ENCODE measurements at places on chromosomes 2 and 18.

DNA sequence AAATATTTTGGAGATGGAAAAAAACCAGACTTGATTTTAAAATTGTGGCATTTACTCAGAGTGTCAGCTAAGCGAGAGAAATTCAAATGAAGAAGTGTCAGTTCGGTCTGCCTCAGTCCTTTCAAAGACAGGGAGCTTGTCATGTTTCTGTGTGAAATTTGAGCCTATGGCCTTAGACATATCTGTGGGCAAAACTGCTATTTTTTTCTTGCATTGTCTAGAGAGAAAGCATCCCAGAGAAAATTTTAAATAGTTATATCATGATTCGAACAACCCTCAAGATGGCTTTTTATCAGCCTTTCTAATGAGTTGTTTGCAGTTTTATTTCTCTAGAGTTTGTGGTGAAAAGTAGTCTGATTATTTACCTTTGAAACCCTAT lies 50.2 kb upstream of the KCNE4 start:
- no peak for DNase-seq

DNA sequence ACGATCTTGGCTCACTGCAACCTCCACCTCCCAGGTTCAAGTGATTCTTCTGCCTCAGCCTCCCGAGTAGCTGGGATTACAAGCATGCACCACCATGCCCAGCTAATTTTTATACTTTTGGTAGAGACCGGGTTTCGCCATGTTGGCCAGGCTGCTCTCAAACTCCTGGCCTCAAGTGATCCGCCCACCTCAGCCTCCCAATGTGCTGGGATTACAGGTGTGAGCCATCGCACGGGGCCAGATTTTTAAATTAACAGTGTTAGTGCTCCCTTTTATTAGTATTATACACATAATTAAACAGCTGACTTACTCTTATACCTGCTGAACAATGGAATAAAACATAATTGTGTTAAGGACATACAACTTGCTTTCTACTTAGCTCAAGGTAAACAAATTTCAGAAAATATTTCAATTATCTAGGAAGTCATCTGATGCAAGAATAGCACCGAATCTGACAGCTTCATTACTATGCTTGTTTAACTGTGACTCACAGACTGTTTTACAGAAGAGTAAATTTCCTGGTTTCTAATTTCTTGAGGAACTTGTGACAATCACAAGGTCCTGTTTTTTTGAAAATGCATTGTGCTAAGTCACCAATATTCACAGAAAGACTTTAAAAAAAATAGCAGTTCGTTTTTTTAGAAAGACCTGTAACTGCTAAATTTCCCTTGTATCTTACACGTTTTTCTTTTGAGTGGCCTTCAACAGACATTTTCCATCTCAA lies 51.2 kb downstream of the SPIRE1 start:
- no peak for DNase-seq

DNA sequence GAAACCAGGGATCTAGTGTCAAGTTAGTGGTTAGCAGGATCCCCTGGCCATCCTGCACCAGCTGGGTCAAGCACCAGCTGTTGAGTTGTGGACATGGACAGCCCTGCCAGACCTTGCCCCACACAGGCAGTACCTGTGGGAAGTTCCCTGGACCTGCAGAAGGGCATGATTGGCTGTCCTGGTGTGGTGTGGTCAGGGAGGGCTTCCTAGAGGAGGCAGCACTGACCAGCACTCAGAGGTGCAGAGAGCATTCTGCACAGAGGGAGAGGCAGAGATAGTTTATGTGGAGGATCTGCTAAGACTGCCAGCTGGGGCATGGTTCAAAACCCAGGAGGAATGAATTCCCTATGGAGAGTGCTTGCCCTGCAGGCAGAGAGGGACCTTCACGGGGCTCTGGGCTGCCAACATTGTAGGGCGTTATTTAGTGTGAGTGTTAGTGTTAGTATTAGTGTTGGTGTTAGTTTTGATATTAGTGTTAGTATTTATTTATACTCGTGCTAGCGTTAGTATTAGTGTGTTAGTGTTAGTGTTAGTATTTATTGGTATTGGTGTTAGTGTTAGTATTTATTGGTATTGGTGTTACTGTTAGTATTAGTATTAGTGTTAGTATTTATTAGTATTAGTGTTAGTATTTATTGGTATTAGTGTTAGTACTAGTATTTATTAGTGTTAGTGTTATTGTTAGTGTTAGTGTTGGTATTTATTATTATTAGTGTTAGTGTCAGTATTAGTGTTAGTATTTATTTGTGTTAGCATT lies 31.9 kb downstream of the TWIST2 start:
- DNase-seq, result no peak

DNA sequence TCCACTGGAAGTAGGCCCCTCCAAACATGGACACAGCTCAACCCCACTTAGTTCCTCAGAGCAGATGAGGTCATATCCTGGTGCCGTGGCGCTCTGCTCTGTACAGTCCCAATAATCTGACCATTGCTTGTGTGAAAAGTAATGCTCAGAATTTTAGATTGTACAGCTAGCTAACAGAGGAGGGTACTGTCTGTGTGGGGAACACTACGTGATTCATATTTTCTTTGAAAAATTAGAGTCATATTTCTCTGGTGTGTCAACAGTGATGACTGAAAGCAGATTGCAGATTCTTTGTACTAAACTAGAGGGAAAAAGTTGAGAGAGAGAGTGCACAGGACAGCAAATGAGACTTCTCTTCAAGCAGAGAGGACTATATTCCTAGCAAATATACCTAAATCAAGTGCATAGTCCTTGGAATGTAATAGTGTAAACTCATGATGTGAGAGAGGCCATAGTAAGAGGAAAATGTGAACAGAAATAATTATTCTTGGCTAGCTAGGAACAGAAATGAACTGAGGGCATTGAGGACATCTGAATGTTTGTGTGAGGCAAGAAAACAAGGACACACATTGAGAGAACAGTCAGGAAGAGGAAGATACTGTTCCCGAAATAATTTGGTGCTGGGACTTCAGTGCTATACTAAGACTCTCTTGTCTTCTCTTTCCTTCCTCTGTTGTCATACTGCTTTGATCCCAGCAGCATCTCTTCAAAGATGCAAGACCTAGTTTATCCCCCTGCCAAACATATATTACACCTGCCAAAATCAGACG lies 157.0 kb upstream of the RND3 start:
- peak; percentile 37 for DNase-seq

GRCh38 chr2:68230241-68231060 lies 21.9 kb downstream of the PPP3R1 start:
- no peak for DNase-seq

DNA sequence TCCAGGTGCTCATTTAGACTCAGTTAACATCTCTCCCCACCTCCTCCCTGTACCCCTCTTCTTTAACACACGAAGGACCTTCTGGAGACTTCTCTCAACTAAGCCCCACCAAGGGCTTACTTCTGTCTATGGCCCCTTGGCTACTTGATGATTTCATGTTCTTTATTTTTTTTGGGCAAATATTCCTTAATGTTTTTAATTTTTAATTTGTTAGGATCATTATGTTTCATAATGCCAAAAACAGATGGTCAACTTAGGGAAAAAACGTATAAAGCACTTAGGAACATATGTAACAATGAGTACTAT lies 25.9 kb downstream of the IL37 start:
- DNase-seq, result no peak

DNA sequence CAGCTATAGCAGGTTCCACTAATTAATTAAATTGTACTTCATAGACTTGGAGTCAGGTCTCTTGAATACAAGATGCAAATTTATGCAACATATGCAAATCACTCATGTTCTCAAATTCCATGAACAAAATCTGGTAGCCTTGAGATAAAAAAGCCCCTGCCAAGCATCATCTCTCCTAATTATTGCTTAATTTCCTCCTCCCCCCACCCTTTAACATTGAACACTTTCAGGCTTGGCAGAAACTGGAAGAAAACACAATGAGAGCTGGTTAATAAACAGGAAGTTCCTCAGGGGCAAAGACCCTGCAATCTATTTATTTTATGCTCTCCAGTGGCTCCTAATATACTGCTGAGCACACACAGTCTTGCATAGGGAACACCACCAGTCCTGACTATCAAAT lies 35.6 kb upstream of the ACVR1 start:
- DNase-seq, result no peak

DNA sequence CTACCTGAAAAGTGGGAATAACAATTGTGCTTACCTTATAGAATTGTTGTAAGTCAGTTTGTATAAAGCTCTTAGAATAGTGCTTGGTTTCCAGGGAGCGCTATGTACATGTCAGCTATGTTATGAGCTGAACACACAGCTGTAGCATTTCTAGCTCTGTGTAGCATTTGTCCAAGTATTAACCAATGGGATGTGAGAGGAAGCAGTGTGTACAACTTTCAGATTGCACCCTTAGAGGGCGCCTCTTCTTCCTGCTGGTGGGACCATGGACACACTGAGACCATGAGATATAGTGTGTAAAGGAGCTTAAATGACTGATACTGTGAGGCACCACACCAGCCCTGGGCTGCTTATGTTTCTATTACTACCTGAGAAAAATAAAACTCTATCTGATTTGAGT lies 380.2 kb downstream of the LNPK start:
- no peak for DNase-seq

DNA sequence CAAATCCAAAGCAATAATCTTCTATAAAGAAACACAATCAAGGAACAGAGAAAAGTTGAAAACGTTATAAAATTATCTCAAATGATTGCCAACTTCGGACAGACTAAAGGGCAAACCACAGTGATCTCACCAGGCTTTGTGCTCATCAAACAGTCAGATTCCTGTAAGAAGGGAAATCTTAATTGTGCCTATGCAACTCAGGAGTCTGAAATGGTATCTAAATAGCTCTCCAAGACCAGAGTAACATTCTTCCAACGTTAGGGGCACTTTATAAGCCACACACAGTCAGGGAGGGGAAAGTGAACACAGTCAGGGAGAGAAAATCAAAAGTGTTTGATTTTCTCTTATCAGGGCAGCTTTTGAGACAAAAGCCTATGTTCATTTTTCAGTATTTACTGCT lies 29.4 kb downstream of the PLEKHM3 start:
- DNase-seq, result no peak

- DNase-seq, result no peak
Measured at GRCh38 chr18:70671889-70672565, 383.2 kb downstream of the SOCS6 start.

GRCh38 chr18:44107187-44107586 lies 573.5 kb upstream of the SETBP1 start:
- DNase-seq, result no peak

- no peak for DNase-seq
Measured at GRCh38 chr2:176117823-176118371, 1.3 kb downstream of the HOXD10 start.

- no peak for DNase-seq
Measured at GRCh38 chr2:66457545-66457944, 22.6 kb downstream of the MEIS1 start.

- DNase-seq, result no peak
Measured at GRCh38 chr2:109694190-109694589, 80.0 kb downstream of the SOWAHC start.
